ENCODE measurements at places on chromosomes 2 and 18. TPM values are rescaled to one million over a fixed set of nuclear protein-coding genes. Genes with fewer than 3 reads are reported as not detected.

Gene EHD3
- total RNA-seq: 7.5 TPM

Gene PARD3B
- 5.6 TPM for total RNA-seq

Gene CXCR1
- not detected for total RNA-seq

Gene ME2
- 142 TPM for total RNA-seq

Gene NEB
- 3.0 TPM for total RNA-seq

Gene SLC16A14
- 66.8 TPM for total RNA-seq
